SK-N-SH (cell line): ENCODE measurements at places on chromosomes 5 and 9. TPM values are rescaled to one million over a fixed set of nuclear protein-coding genes. Genes with fewer than 3 reads are reported as not detected.

DNA sequence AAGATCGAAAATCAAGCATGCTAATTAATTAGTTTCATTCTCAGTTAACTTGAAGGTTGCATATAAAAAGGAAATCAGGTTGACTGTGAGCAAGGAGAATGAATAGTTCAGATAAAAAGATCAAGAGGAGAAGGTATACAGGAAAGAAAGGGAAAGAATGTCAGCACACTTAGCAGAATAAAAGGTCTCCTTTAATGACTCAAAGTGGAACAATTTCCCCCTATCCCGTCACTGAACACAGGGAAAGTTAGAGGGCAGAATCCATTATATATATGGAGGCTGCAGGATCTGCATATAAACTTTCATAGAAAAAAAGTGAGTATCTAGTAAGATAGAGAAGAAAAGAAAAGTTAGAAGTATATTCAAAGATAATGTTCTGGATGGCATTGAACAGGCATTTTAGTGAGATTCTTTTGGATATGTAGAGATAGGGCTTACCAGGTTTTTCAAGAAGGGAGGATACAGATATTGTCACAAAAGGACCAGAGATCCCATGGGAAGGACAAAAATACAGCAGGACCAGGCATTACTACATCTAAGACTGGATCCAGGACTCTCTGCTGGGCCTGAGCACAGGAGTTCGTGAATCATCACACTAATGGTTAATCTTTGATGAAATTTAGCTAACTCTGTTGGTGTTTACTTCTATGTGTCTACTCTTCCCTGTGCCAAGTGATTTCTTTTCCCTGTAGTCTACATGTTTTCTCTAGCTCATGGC is 988.2 kb upstream of the ARRDC3 start:
- DNase-seq: no peak

- no peak for DNase-seq
Measured at GRCh38 chr5:160626322-160626721, 204.7 kb downstream of the PTTG1 start.

- DNase-seq: no peak
Measured at GRCh38 chr9:88953381-88954029, 37.8 kb upstream of the S1PR3 start.

GRCh38 chr9:121771851-121772599 is 120.6 kb downstream of the DAB2IP start:
- DNase-seq: no peak

DNA sequence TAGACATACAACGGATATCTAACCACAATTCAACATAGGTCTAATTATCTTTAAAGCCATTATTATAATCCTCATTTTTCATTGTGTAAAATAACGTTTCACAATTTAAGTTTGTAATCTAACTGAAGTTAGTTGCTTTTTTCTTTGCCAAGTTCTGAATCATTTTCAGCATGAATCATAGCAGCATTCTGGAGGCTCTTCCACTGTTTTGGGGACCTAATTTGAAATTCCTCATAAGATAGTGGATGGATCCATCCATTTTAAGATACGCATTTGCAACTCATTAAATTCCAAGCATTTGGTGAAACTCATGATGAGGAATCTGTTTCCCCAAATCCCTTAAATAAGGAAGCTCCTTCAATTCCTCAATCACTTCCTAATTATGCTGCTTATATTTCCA is 447.1 kb upstream of the CDH10 start:
- DNase-seq: no peak

GRCh38 chr5:6752782-6753181 is 39.5 kb downstream of the TENT4A start:
- DNase-seq: no peak

GRCh38 chr5:69454460-69455249 is 37.9 kb upstream of the OCLN start:
- DNase-seq: no peak

GRCh38 chr5:53873235-53873634 is 312.8 kb downstream of the NDUFS4 start:
- no peak for DNase-seq

- peak; percentile 30 for DNase-seq
Measured at GRCh38 chr5:111755942-111756381, 1.0 kb downstream of the NREP start.

DNA sequence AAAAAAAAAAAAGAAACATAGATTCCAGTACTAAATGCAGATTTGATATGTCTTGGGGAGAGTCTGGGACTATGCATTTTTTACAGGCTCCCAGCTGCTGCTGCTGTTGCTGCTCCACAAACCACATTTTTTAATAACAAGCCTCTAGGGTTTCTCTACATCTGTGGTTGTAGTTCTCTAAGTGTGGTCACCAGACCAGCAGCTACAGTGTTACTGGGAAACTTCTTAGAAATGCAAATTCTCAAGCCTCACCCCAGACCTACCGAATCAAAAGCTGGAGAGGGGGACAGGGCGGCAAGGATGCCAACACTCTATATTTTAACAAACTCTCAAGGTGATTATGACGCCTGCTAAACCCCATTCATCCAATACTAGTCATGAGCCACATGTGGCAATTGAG is 293.4 kb upstream of the PTGER4 start:
- no peak for DNase-seq

- no peak for DNase-seq
Measured at GRCh38 chr5:7420510-7421280, 24.8 kb downstream of the ADCY2 start.

DNA sequence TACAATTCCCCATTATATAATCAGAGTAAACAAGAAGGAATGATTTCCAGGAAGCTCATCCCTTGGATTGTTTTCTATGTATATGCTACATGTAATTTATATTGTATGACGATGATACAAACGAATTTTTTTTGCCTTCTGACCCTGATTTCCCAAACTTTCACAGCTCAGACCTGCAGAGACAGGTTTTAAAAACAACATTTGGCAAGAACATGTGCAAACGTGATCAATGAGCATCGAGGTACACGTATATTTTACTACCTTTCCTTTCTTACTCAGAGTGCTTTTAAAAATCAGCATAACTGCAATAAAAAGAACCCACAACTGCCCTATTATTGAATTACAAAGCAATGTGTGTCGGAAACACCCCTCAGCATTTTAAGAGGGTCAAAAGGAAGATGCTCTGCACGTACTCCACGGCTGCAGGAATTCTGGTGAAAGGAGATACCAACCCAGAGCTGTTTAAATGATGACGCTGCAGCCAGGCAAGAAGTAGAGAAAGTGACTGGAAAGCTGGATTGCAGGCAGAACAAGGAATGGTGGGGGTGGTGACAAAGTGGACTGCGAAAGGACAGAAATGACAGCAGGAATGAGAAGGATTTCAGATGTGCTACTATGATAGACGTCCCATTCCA is 533.5 kb downstream of the RAB3C start:
- DNase-seq: no peak

- peak; percentile 59 for DNase-seq
Measured at GRCh38 chr5:122500245-122501088, 188.4 kb downstream of the SNCAIP start.

GRCh38 chr9:130680836-130681768 is 12.5 kb upstream of the EXOSC2 start:
- peak; percentile 91 for DNase-seq

DNA sequence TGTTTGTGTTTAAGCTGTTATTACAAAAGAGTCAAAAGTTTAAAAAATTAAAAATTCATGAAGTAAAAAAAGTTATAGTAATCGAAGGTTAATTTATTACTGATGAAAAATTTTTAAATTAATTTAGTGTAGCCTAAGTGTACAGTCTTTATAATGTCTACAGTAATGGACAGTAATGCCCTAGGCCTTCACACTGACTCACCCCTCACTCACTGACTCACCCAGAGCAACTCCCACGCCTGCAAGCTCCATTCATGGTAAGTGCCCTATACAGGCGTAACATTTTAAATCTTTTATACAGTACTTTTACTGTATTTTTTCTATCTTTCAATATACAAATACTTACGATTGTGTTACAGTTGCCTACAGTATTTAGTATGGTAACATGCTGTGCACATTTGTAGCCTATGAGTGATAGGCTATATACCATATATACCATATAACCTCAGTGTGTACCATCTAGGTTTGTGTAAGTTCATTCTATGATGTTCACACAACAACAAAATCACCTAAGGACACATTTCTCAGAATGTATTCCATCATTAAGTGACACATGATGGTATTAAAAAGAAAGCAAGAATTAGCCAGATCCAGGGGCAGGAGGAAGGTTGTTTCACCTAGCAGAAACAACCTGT is 40.1 kb downstream of the DCAF10 start:
- no peak for DNase-seq

- no peak for DNase-seq
Measured at GRCh38 chr5:76742583-76742982, 26.7 kb downstream of the F2R start.

GRCh38 chr5:80976985-80977384 is 16.8 kb downstream of the RASGRF2 start:
- DNase-seq: no peak

DNA sequence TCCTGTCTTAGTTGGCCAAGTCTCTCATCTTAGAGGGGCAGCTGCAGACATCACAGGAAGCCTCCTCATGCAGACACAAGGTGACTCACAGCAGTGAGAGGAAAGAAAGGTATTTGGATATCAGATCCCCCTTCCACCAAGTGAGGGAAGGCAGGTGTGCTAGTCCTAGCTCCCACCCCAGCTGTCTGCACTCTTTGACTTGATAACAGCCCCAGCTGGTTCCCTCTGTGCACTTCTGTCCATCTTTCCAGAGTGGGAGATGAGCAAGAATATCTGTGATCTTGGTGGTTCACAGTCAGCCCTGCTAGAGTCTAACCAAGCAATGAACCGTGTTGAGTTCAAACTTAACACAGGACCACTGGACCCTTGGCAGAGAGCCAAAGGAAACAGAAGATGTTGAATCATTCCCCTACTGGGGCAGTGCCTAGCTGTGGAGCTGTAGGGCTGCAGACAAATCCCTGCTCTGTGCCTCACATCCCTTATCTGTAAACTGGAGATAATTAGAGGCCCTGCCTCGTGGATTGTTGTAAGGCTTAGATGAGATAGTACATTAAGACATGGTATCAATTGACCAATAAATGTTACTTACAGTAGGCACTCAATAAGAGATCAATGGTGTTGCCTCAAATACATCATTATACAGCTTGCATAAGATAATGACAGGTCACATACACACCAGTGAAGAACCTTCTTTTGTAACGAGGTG is 39.1 kb downstream of the SH3RF2 start:
- peak; percentile 19 for DNase-seq

- DNase-seq: no peak
Measured at GRCh38 chr5:102114525-102115069, 181.5 kb downstream of the SLCO4C1 start.

GRCh38 chr9:133932633-133933032 is 59.5 kb downstream of the VAV2 start:
- no peak for DNase-seq

- DNase-seq: peak; percentile 2
Measured at GRCh38 chr5:100446879-100447430, 88.2 kb upstream of the FAM174A start.

DNA sequence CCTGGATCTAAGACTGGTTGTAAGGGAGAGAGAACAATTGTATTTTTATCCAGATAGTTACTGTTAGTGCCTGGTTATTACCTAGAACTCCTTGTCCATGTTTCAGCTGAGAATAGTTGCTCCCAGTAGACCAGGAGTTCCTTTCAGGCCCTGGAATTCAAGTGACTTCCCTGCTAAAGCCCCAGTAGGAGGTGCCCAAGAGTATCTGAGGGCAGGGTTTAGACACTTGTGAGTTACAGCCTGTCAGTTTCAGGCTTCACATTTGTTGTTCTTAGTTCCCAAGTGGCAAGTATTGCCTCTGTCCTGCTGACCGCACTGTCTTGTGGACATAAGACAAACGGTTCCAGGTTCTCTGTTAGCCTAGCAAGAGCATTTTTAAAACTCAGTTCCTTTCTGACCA is 743.9 kb upstream of the SEMA6A start:
- DNase-seq: no peak

- DNase-seq: no peak
Measured at GRCh38 chr5:82057051-82057450, 85.2 kb downstream of the ATG10 start.

- DNase-seq: no peak
Measured at GRCh38 chr9:128185979-128186965, 5.1 kb downstream of the CIZ1 start.

DNA sequence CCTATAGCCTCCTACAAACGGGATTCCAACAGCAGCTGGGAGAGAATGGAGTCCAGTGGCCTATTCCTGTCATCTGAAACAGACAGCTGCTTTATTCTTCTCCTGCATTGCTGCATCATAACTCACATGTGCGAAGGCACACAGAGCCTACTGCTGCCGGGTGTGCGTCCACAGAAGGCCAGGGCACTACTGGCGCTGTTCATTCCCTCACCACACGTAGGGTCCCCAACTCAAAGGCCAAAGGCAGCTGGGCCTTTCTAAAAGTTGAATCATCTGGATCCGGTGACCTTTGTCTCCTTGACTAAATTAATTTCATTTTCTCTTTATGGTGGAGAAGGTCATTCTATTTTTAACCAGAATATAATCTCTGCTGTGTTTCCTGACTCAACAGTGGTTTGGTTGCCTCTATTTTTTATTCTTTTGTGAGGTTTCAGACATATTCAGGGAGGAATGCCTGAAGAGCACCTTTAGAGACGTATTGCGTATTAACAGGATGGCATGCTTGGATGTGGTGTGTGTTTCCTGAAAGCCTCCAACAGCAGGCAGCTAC is 10.8 kb upstream of the SPATA24 start:
- no peak for DNase-seq

DNA sequence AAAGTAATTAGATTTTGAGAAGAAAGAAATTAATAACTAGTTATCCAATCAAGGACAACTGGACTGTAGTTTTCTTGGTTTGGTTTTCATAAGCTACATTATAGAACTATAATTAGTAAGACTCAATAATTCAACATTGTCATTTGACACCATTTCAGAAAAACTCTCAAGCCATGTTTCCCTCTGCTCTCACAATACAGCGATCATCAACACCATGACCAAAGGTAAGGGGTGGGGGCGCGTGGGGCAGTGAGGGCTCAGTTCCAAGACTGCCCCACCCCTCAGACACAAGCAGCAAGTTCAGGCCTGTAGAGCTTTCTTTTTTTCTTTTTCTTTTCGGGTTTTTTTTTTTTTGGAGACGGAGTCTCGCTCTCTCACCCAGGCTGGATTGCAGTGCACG is 6.4 kb downstream of the CMBL start:
- no peak for DNase-seq

Gene LHX3
- not detected in 2 replicates for polyA plus RNA-seq

Gene RMRP
- polyA plus RNA-seq: 64.9 and 157 TPM in 2 replicates

Gene LAMC3
- polyA plus RNA-seq: 0.06 and 0.07 TPM in 2 replicates

Gene GNE
- polyA plus RNA-seq: 13.0 and 17.5 TPM in 2 replicates

Gene PCDHGB4
- 0.37 and 0.64 TPM in 2 replicates for polyA plus RNA-seq

Gene GPRIN1
- polyA plus RNA-seq: 5.9 and 6.6 TPM in 2 replicates

Gene PCDHGA11
- polyA plus RNA-seq: 0.18 and 0.23 TPM in 2 replicates

Gene PTPRD
- polyA plus RNA-seq: 0.08 and 0.15 TPM in 2 replicates

Gene SPATA31D4
- polyA plus RNA-seq: not detected in 2 replicates

Gene PCDHA1
- 0.16 and 0.21 TPM in 2 replicates for polyA plus RNA-seq

Gene PTGES2
- polyA plus RNA-seq: 130 and 141 TPM in 2 replicates

Gene CCL27
- polyA plus RNA-seq: 0.10 TPM in 1 of 2 replicates, not detected in the other

Gene SELENOP
- polyA plus RNA-seq: 0.06 and 0.08 TPM in 2 replicates

Gene MAMDC4
- polyA plus RNA-seq: 4.2 and 5.0 TPM in 2 replicates

Gene MARCOL
- not detected in 2 replicates for polyA plus RNA-seq

Gene PCDHB6
- polyA plus RNA-seq: 3.9 and 5.0 TPM in 2 replicates

Gene CLK4
- polyA plus RNA-seq: 7.5 and 10.1 TPM in 2 replicates
